ENCODE measurements at places on chromosomes 12 and 14.

GRCh38 chr12:110668480-110669192 is 20.3 kb downstream of the HVCN1 start:
- DNase-seq, result no peak

DNA sequence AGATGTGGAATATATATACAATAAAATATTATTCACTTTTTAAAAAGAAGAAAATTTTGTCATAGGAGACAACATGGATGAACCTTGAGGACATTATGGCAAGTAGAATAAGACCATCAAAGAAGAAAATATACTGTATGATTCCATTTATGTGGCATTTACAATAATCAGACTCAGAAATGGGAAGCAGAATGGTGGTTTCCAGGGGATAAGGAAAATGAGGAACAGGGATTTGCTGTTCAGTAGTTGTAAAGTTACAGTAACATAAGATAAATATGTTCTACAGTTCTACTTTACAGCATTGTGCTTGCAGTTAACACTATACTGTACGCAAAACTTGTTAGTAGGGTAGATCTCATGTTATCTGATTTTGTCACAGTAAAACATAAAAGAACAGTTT is 1271.0 kb downstream of the LRFN5 start:
- DNase-seq, result no peak

- no peak for DNase-seq
These were observed 39.4 kb downstream of the CRACR2A start for GRCh38 chr12:3713483-3713882.

- DNase-seq, result no peak
These were observed 52.8 kb downstream of the STXBP6 start for GRCh38 chr14:24996930-24997725.
